ENCODE measurements at places on chromosomes 16 and 17.

DNA sequence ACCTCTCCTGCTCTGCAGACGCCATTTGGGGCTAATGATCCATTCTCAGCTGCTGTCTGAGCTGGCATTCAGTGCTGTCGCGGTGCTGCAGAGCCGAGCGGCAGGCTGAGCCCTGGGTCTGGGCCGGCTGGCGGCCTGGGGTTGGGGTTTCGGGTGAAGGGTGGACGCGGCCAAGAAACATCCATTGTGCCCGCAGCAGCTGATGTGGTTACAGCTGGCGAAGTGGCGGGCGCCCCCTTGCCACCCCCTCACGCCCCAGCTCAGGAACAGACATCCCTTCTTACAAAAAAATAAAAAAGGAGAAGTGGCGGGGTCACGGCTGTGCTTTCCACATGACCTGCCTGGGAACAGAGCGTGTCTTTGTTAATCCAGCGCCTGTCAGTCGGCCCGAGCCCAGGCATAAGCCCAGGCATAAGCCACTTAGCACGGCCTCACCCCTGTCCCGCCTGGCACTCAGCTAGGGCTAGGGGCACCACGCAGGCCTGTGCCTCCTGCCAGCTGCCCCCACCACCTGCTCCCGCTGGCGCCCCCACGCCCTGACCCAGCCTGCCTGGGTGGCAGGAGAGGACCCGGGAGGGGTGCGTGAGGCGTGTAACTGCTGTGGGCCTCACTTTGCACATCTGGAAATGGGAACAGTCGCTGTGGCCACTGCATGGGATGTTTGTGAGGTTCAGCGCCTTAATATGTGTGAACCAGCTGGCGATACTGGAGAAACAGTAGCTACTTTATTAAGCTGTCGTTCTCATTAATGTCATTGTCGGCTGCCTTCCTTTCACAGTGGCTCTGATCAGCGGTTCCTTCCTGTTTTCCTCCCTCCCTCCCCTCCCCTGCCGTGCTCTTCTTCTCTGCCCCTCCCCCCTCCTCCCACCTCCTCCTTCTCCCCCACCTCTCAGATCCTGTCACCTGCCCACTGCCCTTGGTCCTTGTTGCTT is 197.7 kb upstream of the CIBAR2 start:
- peak; percentile 82 for DNase-seq

DNA sequence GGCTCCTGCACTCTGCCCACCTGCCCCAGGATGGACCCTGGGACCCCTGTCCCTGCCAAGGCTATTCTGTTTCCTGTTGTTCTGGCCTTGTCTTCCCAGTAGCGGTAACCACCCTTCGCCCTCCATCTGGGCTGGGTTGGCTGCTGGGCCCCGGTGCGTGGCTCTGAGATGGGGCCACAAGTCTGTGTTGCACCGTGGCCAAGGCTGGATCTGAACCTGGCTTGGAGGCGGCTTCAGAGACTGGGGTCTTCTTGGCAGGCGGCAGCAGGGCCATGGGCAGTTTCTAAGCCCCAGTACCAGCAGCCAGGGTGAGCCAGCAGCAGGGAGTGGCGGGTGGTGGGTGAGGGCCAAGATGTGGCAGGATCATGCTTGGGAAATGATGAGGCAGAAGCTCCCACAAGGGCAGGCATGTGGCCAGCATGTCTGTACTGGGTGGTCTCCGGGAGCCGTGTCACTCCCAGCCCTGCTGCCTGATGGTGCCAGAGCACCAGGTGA is 12.6 kb downstream of the MAP2K3 start:
- no peak for DNase-seq

DNA sequence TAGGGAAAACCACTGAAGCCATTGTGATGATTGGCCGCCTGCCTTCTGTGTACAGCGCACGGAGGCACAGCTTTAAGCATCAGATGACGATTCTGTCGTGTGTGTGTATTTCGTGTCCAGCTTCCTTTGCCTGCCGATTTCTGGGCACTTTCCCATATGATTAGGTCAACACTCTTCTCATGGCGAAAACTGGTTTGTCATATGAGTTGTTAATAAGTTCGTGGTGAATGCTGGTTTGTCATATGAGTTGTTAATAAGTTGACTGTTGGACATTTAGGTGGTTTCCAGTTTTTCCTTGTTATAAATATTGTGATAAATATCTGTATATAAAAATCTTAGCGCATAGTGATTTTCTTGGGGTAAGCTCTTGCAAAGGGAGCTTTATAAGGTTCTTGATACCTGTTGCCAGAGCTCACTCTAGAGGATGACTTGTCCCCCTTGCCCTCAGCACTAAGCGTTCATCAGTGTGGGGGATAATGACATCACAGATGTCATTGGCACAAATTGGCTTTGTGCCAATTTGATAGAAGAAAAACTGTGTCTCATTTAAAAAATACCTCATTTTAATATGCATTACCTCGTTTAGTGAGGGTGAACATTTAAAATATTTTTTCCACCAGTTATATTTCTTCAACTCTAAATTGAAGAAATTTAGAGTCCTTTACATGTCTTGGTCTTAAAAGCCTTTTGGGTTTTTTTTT is 40.0 kb downstream of the PGS1 start:
- DNase-seq = peak; percentile 77

DNA sequence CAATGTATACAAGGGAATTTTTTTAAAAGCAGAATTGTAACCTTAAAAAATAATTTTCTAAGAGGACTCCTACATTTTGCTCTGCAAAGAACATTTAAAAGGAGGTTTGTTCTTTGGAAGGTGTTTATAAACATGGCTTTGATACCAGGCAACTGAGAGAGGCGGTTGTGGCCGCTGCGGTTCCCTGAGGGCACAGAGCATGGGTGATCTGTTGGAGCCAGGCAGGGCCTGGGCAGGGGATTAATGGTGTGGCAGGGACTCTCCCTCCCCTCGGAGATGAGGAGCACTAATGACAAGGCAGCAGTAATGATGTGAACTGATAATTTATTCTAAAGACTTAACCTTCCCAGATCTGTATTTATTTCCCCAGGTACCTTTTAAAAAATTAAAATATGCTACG is 65.4 kb downstream of the WWP2 start:
- DNase-seq = no peak

- no peak for DNase-seq
Observed at GRCh38 chr17:81440051-81440471, 44.8 kb downstream of the BAHCC1 start.

DNA sequence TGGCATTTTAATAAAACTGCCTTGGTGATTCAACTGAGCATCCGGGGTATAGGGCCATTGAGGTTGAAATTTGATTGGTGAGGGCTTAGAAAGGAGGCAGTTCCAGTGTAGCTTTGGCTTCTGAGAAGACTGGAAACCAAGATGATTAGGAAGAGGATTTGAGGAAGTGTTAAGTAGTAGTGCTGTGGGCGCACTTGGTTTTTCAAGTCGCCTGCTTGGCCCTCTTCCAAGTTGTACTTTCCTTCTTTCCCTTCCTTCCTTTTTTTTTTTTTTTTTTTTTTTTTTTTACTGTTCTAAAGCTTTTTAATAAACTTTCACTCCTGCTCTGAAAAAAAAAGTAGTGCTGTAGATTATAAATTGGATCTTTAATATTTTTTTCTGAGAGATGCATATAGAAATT is 320.5 kb downstream of the UTP18 start:
- peak; percentile 28 for DNase-seq

Data from suppressor macrophage treated with lipopolysaccharide for 4 hours (primary cell).